ENCODE measurements at places on chromosomes 1 and 21.

DNA sequence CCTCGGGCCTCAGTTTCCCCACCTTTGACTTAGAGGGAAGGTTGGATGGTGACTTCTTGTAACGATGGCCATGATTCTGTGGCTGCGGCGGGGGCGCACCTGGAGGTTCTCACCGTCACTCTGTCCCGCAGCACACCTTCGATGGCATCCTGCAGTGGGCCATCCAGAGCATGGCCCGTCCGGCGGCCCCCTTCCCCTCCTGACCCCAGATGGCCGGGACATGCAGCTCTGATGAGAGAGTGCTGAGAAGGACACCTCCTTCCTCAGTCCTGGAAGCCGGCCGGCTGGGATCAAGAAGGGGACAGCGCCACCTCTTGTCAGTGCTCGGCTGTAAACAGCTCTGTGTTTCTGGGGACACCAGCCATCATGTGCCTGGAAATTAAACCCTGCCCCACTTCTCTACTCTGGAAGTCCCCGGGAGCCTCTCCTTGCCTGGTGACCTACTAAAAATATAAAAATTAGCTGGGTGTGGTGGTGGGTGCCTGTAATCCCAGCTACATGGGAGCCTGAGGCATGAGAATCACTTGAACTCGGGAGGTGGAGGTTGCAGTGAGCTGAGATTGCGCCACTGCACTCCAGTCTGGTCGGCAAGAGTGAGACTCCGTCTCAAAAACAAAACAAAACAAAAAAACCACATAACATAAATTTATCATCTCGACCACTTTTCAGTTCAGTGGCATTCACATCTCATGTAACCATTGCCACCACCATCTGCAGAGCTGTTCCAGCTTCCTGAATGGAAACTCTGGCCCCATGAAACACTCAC, 2.1 kb upstream of the PFKL start:
- no peak for DNase-seq

DNA sequence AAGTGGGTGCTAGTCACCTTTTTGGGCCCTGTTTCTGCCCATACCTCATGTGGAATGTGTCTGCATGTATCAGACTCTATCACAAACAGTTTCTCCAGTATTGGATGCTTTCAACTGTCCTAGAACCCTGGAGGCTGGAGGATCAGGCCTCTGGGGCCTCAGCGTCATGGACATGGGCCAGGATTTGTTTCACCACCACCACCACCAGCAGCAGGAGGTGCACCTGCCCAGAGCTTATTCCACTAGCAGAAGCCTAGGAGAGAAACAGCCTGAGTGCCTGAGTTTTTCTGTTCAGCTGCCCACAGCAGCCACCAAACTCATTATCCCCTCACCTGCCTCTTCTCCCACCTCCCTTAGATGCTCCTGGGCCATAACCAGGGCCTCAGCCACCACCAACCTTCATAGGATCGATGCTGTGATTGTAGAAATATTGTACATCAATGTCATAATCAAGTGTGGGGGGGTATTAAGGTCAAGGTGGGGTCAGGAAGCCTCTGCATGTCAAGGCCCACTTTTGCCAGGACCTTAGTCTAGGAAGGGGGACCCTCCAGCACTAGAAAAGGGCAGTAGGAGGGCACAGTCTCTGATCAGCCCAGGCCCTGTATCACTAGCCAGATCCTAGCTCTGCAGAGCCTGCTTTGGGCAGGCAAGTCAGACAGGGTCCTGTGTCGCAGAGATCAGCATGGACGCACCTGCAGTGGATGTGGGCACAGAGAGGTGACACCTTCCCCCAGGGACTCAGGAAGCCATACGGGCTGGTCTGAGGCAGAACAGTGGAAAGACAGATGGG, 9.3 kb downstream of the DMAP1 start:
- no peak for DNase-seq

DNA sequence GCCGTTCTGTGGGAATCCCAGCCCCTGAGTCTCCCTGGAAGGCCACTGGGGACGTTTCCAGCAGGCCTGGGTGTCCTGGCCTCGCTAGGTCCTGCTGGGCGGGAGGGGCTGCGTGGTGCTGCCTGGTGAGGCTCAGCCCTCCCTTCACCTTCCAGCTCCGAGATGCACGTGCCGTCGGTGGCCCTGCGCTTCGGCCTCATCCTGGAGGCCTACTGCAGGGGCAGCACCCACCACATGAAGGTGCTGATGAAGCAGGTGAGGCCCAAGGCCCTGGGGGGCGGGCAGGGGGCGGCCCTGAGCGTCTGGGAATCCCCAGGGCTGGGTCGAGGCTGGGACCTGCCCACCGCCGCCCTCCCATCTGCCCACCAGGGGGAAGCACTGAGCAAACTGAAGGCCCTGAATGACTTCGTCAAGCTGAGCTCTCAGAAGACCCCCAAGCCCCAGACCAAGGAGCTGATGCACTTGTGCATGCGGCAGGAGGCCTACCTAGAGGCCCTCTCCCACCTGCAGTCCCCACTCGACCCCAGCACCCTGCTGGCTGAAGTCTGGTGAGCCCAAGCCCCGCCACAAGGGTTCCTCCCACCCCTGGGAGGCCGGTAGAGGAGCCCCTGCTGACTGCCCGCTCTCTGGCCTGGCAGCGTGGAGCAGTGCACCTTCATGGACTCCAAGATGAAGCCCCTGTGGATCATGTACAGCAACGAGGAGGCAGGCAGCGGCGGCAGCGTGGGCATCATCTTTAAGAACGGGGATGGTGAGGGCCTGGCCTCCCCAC, 70.3 kb downstream of the PIK3CD start:
- no peak for DNase-seq

DNA sequence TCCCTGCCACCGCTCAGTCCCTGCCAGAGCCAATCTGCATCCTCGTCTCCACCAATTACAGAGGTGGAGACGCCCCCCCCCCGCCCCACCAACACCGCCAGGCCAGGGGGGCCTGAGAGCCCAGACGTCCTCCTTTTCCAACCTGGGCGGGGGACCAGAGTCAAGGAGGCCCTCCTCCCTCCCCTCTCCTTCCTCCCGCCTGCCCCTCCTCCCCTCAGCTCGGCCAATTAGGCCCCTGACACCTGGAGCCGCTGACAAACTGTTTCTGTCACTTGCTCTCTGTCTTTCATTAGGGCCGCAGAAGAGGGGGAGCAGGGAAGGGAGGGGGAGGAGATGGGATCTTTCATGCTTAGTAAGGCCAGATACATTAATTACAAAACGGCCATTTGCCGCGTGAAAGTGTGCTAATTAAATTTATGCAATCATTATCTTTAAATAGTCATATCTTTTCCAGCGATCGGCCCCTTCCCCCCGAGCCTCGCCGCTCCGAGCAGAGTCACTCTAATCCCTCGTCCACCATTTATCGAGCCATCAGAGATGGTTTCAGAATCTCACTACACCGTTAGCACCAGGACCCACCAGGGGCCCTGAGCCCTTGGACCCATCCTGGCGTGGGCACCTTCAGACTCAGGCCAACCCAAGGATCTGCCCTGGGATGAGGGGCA, 94.7 kb downstream of the PAX7 start:
- no peak for DNase-seq

DNA sequence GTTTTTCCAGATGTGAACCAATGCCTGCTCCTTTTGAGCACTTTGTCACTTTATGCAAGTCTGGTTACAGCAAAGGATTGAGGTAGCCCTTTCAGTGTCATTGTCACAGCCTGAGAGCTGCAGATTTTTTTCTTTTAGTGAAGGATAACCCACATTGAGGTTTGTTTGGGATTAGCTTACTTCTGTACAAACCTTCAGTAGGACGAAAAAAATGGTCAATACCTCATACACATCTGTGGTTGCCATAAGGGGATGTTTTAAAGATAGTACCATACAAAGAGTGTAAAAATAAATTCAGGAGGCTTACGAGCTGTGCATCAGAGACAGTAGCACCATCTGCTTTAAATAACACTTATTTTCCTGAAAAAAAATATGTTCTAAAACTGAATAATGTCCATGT, 566.0 kb downstream of the AJAP1 start:
- DNase-seq: no peak

DNA sequence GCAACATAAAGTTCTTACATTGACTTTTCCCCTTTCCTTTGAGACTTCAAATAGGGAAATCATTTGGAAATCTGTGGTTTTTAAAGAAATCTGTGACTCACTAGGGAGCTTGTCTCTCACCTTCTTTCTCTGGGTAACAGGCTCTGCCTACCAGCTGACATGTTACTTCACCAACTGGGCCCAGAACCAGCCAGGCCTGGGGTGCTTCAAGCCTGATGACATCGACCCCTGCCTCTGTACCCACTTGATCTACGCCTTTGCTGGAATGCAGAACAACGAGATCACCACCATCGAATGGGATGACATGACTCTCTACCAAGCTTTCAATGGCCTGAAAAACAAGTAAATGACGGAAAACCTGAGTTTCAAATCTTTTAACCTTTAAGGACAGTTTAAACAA, 9.2 kb upstream of the CHIA start:
- DNase-seq: no peak

- no peak for DNase-seq
These were observed 37.2 kb downstream of the GNB1 start for GRCh38 chr1:1853593-1854257.

DNA sequence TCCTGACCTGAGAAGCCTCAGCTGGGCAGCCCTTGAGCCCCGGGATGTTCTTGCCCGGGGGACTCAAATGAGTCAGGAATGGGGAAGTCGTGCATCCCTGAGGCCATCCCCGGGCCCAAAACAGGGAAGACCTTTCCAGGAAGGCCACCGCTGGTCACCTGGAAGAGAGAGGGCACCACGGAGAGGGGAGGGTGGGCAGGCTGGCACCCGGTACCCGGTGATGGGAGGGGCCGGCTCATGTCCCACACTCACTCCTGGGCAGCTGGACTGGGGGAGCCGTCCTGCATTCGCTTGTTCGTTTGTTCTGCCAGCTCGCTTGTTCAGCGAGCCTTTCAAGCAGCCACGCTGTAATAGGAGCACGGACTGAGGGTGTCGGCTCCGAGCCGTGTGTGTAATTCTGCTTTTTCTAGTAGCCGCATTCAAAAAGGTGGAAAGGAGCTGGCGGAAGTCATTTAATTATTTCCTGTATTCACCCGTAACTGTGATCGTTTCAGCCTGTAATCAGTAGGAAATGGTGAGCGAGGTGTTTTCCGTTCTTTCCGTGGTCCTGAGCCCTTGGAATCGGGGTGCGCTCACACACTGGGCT, 48.4 kb upstream of the CCDC27 start:
- no peak for DNase-seq

DNA sequence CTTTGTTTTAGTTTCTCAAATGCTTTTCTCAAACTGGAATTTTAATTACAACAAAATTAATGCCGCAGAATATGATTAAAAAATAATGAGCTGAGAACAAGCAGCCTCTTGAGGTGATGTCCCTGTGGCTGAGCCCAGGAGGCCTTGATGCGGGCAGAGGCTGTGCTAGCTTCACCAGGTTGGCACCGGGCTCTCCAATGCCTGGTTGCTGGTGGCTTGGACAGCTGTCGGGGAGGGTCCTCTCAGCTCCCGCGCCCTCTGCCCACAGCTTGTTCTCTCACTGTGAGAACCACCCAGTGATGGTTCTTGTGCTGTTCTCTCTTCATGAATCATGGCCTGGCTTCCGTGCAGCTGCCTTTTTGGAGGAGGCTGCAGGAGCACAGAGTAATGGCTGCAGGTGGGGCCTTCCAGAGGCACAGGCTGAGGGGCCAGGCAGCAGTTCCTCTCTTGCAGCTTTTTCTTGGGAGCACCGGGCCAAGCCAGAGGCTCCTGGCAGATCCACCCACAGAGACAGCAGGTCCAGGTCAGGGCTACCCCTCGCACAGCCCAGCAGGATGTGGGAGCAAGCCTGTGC, 156.3 kb downstream of the PCBP3 start:
- DNase-seq: no peak

- DNase-seq: no peak
These were observed 48.7 kb downstream of the LHX4 start for GRCh38 chr1:180278596-180279395.
